NCI-H187 (cell line): ENCODE measurements at places on chromosomes 5 and 9.

- DNase-seq = no peak
Measured at GRCh38 chr5:145921211-145921610, 15.2 kb upstream of the SH3RF2 start.

DNA sequence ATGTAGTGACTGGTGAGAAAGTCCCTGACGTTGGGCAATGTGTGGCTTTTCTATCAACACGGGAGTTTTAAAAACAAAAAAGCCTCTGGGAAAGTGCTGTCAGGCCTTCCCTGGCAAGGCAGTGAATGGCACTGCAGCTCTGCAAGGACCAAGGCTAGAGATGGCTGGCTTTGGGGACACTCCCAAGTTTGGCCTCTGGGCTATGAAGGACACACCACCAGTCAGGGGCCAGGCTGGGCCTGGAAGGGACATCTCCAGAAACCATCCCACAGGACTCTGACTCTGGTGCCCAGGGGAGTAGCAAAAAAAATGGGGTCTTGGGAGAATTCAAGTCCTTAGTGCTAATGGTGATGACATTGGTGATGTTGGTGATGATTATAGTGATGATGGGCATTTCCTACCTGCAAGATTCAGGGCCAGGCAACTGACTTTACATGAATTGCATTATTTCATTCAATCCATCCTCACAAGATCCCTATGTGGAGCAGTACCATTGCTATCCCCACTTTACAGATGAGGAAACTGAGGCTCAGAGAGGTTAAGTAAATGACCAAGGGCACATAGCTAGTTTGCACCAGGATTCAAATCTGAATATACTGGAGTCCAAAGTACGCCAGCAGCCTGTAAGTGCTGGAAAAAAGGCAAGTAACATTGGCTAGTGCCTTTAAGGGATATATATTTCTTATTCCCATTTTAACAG lies 2.6 kb upstream of the PPARGC1B start:
- no peak for DNase-seq

- DNase-seq = no peak
Measured at GRCh38 chr9:96087669-96088299, 212.3 kb downstream of the ERCC6L2 start.

- DNase-seq = no peak
Measured at GRCh38 chr5:65882278-65882677, 44.1 kb upstream of the ERBIN start.

- DNase-seq = no peak
Measured at GRCh38 chr5:144028058-144028457, 142.4 kb downstream of the YIPF5 start.

DNA sequence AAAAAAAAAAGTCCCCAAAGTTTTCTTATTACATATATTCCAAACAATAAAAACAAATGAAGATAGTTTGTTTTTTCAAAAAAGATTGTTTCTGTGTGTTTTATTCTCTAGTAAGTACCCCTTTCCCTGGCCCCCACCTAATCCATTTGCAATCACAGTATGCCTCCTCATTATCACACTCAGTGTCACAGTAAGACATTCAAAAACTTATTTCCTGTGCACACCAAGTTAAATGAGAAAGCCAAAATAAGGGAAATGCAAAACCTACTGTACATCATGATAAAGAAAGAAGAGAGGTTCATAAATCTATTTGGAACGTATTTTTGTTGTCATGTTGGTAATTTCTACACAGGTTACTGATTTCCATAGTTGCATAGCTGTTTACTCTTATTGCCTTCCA lies 62.3 kb downstream of the ST8SIA4 start:
- no peak for DNase-seq

DNA sequence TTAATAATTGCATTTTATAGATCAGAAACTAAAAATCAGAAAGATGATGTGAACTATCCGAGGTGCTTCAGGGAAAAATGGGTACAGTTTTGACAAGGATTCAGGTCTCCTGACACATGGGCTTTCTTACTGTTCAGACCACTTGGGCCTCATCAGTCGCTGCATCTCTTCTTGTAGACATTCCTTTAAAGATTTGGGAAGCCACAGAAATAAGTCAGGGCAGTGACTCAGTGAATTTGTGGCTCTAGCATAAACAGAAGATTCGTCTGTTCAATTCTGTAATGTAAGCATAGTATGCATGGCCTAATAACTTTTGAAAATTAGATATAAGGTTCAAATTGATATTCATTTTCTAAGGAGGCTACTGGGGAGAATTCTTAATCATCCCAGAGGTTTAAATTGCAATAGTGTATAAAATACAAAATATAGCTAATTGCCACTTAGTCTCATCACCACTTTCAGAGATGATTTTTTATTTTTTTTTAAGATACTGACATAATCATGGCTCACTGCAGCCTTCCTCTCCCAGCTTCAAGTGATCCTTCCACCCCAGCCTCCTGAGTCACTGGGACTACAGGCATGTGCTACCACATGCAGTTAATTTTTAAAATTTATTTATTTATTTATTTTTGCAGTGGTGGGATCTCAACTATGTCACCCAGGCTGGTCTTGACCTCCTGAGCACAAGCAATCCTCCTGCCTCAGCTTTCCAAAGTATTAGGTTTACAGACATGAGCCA lies 48.9 kb downstream of the RASEF start:
- DNase-seq = no peak

DNA sequence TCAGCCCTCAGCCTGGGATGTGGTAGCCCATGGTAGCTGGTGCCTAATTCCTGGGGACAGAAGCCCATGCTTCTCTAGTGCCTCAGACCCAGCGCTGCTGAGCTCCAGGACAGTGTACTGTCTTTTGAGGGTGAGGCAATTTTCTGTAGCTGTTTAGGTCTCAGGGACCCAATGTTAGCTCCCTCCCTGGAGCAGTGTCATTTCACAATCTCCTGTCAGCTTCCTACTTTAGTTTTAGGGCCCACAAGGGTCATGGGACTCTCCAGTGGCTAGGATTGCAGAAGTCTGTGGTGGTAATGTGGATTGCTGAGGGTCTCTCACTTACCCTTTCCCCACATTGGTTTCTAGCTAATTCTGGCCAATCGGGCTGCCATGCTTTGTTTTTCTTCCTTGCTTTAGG lies 67.7 kb upstream of the CCL21 start:
- DNase-seq = no peak

DNA sequence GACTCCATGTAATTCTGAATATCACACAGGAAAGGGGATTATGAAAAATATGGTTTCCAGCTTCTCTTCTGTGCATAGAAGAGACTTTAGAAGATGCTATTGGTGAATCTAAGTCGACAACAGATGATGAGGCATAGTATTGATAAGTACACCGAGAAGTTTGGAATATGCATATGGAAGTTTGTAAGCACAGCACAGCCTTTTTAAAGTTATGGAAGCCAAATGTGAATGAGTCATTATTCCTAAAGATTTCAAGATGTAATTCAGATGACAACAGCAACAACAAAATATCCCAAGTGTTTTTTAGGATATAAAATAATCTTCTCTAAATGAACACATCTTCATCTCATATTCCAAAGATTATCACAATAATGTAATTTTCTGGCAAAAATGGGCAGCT lies 1723.3 kb downstream of the EFNA5 start:
- DNase-seq = no peak

GRCh38 chr5:62938927-62939326 lies 360.3 kb downstream of the LRRC70 start:
- DNase-seq = no peak

DNA sequence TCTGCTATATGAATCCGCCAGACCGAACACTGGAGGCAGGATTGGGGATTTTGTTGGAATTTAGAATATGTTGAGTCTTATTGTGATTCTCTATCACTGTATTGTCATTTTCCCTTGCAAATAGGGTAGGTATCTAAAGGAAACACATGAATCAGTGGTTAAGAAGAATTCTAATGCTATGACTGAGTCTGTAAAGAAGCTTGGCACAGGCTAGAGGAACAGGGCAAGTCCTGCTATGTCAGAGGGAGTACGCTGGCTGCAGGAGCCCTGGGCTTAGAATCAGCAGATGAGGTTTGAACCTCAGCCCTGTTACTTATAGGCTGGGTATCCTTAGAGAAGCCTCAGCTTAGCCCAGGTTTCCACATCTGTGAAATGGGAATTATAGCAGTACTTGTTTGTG lies 198.1 kb downstream of the NR3C1 start:
- DNase-seq = no peak

GRCh38 chr9:105007143-105007542 lies 79.2 kb upstream of the ABCA1 start:
- DNase-seq = no peak

DNA sequence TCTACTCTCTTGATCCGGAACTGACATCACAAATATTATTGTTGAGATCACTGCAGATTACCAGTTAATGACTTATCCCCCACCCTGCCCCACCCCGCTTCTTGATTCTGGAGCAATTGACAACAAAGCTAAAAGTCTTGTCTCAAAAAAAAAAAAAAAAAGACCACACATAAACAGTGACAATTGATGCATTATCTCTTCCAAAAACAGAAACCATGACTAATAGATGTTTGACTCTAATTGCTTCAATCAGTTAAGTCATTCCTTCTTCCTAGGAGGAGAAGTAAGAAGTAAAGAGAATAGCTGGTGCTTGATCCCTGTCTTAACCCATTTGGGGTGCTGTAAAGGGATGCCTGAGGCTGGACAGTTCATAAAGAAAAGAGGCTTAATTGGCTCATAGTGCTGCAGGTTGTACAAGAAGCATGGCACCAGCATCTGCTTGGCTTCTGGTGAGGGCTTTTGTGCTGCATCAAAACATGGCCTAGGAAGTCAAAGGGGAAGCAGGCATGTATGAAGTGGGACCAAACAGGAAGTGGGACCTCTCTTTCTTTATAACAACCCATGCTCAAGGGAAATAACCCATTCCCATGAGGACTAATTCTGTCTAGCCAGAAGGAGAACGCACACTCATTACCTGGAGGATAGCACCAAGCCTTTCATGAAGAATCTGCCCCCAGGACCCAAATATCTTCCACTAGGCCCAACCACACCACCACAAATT lies 158.7 kb downstream of the TMEM167A start:
- no peak for DNase-seq

DNA sequence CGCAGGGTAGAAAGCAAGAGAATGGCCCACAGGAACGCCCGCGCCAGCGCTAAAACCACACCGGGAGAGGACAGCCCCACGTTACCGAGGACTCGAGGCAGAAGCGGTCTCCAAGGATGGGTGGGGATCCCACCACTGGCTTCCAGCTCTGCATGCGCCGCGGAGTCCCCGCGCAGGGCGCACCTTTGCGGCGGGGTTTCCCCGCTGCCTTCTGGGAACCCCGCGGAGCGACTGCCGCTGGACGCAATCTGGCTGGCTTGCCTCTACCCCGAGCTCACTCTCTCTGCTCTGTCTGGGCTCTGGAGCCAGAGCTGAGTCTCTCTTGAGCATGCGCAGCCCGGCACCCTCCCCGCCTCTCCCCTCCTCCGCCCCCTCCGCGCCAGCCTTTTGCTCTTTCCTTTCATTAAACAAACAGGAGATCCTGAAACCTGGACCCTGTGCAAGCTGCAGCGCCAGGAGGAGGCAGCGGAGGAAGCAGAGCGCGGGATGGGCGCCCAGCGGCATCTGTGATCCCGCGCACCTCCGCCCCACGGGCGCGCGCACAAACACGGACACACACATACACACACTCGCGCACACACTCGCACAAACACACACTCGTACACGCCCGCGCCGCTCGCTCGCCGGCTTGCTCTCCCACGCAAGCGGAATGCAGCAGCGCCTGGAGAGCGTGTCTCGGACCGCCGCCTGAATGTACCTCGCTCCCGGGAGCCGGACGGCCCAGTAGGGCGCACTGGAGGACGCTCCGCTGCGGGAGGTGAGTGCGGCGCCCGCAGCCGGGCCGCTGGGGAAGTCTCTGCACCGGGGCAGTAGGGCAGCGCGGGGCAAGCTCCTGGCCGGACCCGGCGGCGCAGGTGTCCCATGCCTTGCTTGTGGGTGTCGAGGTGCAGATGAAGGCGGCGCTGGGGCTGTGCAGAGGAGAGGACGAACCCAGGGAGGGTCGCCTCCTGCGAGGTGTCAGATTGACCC lies at the start of gene PLPPR1:
TSS of gene PLPPR1 (plus strand) at position 382 of the 969 bp plus-strand sequence.
- peak; percentile 73 for DNase-seq

DNA sequence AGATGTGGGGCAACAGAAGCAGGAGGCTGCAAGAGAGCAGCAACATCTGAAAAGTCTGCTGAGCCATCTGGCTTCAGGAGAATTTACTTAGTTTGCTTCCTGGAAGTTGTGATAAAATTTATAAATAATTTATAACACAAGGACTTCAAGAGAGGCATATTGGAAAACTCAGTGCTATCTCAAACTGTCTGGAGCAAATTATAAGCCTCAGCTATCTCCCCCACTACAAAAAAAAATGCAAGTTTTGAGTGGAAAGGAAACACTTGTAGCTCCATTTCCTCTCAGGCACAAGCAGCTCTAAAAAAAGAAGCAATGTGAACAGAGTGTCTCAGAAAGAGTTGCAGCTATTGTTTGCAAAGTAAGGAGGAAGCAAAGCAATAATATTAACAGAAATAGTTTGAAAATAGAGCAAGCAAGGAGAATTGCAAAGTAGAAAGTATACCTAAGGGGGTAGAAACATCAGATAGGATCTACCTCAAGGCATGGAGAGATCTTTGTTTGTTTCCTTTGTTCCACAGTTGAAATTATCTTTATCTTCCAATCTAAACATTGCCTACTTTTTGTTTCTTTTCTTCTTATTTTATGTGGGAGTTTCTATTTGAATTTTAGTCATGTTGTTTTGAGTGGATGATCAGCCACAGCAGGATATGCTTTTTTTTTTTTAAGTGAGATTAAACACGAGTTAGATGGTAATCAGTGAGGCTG lies 55.9 kb upstream of the IL6ST start:
- no peak for DNase-seq
